ENCODE measurements at places on chromosomes 13 and 19. TPM values are rescaled to one million over a fixed set of nuclear protein-coding genes. Genes with fewer than 3 reads are reported as not detected.
A peak's percentile ranks its signal among the peaks of the same experiment; 100 is the strongest.

WDR87 gene
- total RNA-seq = not detected

- H3K36me3 ChIP-seq = no peaks in the 10 kb centered on the region
- H3K27ac ChIP-seq = no peak overlapping the region
- H3K4me1 ChIP-seq = no peaks in the 10 kb centered on the region
- no peaks in the 10 kb centered on the region for H3K27me3 ChIP-seq
Measured at GRCh38 chr13:43196750-43197370, 173.5 kb downstream of the DNAJC15 start.

DNA sequence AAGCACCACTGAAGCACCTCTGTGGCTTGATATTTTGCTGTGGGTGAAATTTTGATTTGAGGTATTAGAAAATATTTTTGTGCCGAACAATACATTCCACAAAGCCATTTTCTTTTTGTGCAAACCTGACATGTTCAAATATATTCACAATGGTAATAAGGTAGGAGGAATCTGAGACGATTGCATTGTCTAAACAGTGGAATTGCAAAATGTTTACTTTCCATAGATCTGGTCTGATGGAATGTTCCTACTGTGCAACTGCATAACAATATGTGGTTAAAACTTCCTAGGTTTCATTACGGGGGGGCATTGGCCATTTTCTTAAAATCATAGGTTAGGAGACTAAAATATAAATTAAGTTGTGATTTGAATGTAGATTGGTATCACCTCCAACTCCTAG, 42.7 kb upstream of the AKAP11 start:
- H3K4me1 ChIP-seq = no peaks in the 10 kb centered on the region
- H3K27ac ChIP-seq = no peak overlapping the region
- no peak for DNase-seq
- H3K36me3 ChIP-seq = peaks cover 10% of the 10 kb centered on the region

DNA sequence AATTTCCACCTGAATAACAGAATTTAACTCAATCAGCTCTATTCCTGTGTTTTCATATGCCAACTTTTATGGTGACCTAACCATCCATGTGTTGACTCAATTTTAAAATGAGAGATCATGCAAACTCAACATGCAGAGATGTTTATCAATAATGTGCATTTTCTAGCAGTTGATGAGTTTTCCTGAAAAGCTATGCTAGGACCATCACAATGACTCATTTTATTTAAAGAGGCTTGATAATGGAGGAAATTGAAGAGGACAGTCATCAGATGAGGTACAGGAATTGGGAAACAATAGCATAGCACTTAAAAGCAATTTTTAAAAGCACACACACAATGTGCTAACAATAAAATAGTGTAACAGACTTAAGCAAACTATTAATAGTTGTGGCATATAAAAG, 127.1 kb downstream of the VWA8 start:
- peaks cover 8% of the 10 kb centered on the region for H3K4me1 ChIP-seq
- no peaks in the 10 kb centered on the region for H3K27me3 ChIP-seq
- peaks cover 15% of the 10 kb centered on the region for H3K36me3 ChIP-seq
- no peak overlapping the region for H3K27ac ChIP-seq
- no peak for DNase-seq
- no peak overlapping the region for H3K4me3 ChIP-seq

DNA sequence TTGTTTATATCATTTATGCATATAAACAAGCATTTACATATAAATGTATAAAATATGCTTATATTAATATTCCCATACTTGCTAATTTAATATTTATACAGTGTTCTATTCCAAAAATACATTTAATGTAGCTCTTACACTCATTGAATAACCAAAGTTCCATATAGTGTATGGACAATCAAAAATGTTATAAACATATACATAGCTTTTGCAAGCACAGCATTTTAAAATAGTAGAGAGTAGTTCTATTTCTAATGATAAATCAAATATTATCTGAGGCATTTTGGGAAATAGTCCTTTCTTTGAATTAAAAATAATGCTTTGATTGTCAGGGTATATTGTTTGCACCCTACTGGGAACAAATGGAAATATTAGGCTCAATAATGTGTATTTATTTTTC, 22.5 kb upstream of the COG6 start:
- no peak for DNase-seq
- H3K27me3 ChIP-seq = no peaks in the 10 kb centered on the region
- no peak overlapping the region for H3K27ac ChIP-seq
- H3K36me3 ChIP-seq = no peaks in the 10 kb centered on the region
- H3K4me1 ChIP-seq = no peaks in the 10 kb centered on the region
- H3K4me3 ChIP-seq = no peak overlapping the region

- no peak overlapping the region for H3K27ac ChIP-seq
- no peaks in the 10 kb centered on the region for H3K27me3 ChIP-seq
- no peak for DNase-seq
- no peaks in the 10 kb centered on the region for H3K4me1 ChIP-seq
- H3K4me3 ChIP-seq = no peak overlapping the region
Measured at GRCh38 chr13:39095500-39095899, 57.2 kb downstream of the NHLRC3 start.

DNA sequence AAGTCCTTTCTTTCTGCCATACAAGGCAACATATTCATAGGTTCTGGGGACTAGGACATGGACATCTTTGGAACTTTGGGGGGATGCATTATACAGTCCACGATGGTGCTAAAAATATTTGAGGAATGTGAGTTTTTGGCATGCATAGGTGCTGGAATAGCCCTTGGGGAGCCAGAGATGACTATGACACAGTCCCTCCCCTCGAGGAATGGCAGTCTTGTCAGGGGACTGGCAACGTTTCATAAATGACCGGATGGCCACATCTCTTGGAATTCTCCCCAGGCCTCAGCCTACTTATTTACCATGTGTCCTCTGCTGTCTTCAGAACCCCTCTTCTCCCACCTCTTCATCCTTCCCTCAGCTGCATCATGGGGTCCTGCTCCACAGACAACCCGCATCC, 13.6 kb downstream of the MEIOSIN start:
- H3K36me3 ChIP-seq = no peaks in the 10 kb centered on the region
- DNase-seq = no peak
- H3K27me3 ChIP-seq = no peaks in the 10 kb centered on the region
- H3K4me3 ChIP-seq = no peak overlapping the region
- no peaks in the 10 kb centered on the region for H3K4me1 ChIP-seq

- peaks cover 58% of the 10 kb centered on the region for H3K4me1 ChIP-seq
- no peaks in the 10 kb centered on the region for H3K36me3 ChIP-seq
- peak; percentile 63 for DNase-seq
- no peak overlapping the region for H3K4me3 ChIP-seq
Measured at GRCh38 chr19:45117167-45117594, 24.2 kb downstream of the PPP1R37 start.

ZNF100 gene
- total RNA-seq = 13.4 TPM

ATG4D gene
- total RNA-seq = 22.9 TPM

GRCh38 chr19:9786819-9787218, 18.3 kb upstream of the ZNF846 start:
- H3K27me3 ChIP-seq = no peaks in the 10 kb centered on the region
- H3K27ac ChIP-seq = peak overlapping the region; percentile 96
- H3K36me3 ChIP-seq = no peaks in the 10 kb centered on the region
- peaks cover 10% of the 10 kb centered on the region for H3K4me1 ChIP-seq

- H3K4me3 ChIP-seq = no peak overlapping the region
- DNase-seq = peak; percentile 49
Measured at GRCh38 chr19:2010135-2010668, 5.3 kb downstream of the BTBD2 start.

DNA sequence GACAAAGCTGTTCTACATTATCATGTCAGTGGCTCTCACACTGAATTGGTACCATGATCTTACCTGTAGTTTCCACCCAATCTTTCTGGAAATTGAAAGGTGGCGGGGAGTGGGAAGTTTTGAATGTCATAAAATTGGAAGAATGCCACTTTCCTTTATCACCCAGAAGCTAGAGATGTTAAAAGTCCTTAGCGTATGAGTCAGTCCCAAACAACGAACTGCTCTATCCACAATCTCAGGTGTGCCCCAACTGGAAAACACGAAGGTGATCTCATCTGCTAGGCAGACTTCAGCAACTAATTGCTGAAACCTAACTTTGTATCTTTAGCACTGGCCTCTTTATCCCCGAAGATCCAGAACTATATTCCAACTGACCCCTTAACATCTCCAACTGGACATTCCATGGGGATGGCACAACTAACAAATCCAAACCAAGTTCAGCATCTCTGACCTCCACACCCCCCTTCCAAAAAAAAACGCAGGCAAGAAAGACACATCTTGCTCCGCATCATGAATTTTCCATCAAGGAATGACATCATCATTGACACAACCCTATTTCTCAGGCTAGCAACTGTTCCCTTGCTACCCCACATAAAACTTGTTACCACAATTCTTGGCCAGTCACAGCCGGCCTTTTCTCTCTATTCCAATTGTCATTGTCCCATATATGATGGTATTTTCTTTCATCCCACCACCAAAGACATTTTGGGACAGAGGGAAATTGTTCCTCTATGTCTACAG, 175.4 kb downstream of the KLF12 start:
- H3K4me1 ChIP-seq = no peaks in the 10 kb centered on the region
- H3K36me3 ChIP-seq = no peaks in the 10 kb centered on the region
- H3K27ac ChIP-seq = no peak overlapping the region
- no peaks in the 10 kb centered on the region for H3K27me3 ChIP-seq
- H3K4me3 ChIP-seq = no peak overlapping the region

DNA sequence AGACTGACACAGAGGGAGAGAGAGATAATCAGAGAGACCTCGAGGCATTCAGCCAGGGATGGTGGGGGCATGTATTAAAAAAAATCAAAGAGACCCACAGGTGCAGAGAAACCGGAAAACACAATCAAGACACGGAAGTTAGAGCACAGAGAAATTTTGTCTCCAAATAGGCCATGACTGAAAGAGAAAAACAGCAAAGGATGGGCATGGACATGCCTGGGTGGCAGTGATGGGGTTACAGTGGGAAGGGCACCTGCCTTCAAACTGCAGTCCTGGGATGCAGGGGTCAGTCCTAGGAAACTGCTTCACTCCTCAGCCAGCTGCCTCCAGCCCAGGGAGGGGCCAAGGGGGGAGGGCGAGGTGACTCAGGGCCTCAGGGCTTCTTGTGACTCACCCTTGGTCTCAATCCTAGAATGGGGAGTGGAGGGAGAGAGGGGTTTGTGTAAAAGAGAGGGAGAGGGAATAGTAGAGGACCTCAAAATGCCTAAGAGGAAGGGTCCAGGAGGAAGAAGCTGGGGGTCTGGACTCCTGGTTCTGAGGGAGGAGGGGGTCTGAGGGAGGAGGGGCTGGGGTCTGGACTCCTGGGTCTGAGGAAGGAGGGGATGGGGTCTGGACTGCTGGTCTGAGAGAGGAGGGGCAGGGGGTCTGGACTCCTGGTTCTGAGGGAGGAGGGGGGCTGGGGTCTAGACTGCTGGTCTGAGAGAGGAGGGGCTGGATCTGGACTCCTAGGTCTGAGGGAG, 3.6 kb upstream of the KCNN4 start:
- H3K27me3 ChIP-seq = peaks cover 6% of the 10 kb centered on the region
- no peak overlapping the region for H3K27ac ChIP-seq
- H3K4me3 ChIP-seq = no peak overlapping the region
- DNase-seq = no peak

NBEA gene
- total RNA-seq = 6.6 TPM

- no peaks in the 10 kb centered on the region for H3K36me3 ChIP-seq
- H3K4me1 ChIP-seq = no peaks in the 10 kb centered on the region
- no peak overlapping the region for H3K27ac ChIP-seq
- no peaks in the 10 kb centered on the region for H3K27me3 ChIP-seq
Measured at GRCh38 chr19:771332-771785, 20.4 kb downstream of the MISP start.

APOC4 gene
- 0.68 TPM for total RNA-seq

DNA sequence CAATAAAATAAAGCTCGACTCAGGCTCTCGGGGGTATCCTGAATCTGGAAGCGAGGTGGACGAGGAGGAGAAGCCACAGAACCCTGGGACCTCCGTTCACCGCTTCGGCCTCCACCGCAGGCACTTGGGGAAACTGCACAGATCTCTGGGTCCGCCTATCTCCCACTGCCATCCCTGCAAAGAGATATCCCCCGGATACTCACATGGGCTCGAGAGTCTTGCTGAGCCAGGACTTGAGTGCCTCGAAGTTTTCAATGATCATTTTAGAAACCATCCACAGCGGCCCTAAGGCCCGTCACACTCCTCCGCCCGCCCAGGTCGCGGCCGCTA, 589 bp downstream of the RBM26 start:
- peak overlapping the region; percentile 95 for H3K27ac ChIP-seq
- no peaks in the 10 kb centered on the region for H3K27me3 ChIP-seq
- no peak for DNase-seq
- peak overlapping the region; percentile 81 for H3K4me3 ChIP-seq
- peaks cover 55% of the 10 kb centered on the region for H3K4me1 ChIP-seq
- no peaks in the 10 kb centered on the region for H3K36me3 ChIP-seq

DNA sequence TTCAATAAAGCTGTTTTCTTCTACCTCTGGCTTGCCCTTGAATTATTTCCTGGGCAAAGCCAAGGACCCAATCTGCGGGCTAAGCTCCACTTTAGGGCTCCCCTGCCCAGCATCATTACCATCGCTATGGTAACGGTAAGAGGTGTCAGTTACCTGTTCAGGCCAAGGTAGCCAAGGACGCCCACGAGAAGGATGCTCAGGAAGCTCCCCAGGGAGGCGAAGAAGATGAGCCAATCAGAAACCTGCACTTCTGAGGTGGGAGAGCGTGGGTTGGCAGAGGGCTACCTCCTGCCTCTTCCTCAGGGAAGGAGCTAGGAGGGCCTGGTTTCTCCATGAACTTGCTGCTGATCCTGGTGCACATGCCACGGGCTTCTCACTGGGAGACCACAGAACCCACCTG, 24.7 kb downstream of the IL12RB1 start:
- no peak for DNase-seq
- no peak overlapping the region for H3K27ac ChIP-seq
- no peak overlapping the region for H3K4me3 ChIP-seq

- H3K27me3 ChIP-seq = no peaks in the 10 kb centered on the region
- no peak overlapping the region for H3K27ac ChIP-seq
Measured at GRCh38 chr13:35760735-35761281, 284.3 kb upstream of the MAB21L1 start.

DNA sequence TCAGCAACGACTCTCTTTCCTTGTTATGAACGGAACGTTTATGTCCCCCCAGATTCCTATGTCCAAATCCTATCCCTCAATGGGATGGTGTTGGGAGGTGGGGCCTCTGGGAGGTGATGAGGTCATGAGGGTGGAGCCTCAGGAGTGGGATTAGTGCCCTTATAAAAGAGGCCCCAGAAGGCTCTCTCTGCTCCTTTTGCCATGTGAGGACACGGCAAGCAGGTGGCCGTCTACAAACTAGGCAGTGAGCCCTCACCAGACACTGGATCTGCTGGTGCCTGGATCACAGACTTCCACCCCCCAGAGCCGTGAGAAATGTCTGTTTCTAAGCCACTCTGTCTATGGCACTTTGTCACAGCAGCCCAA, 53.2 kb downstream of the EPS15L1 start:
- H3K4me3 ChIP-seq = no peak overlapping the region
- peaks cover 85% of the 10 kb centered on the region for H3K36me3 ChIP-seq
- DNase-seq = no peak
- H3K27me3 ChIP-seq = no peaks in the 10 kb centered on the region
- H3K27ac ChIP-seq = no peak overlapping the region
- H3K4me1 ChIP-seq = no peaks in the 10 kb centered on the region

PRODH2 gene
- not detected for total RNA-seq
